ENCODE measurements at places on chromosomes 1 and 21.
A peak's percentile ranks its signal among the peaks of the same experiment; 100 is the strongest.

GRCh38 chr1:181180407-181181031, 92.0 kb downstream of the IER5 start:
- no peak for DNase-seq

DNA sequence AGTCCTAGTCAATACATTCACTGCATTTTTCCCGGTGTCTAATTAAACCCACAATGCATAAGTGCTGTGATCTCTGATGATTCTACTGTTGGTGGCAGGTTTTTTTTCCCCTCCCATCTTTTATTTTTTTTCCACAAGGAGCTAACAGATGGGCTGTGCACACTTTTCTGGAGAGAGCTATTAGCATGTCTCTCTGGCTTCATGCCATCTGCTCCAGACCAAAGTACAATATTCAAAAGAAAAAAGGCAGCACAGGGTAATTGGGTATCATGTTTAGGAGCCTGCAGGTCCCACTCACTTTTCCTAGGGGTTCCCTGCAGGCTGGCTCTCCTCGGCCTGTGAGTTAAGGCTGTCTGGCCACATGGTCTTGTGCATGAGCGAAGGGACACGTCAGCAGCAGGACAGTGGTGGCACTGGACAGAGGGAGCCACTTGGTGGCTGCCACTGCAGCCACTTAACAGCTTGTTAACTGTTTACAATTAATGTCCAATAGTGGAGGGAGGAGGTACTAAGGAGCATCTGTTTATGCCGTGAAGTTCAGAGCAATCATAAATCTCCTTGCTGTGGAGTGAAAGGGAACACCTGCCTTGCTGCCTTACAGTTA, 53.5 kb upstream of the C8B start:
- DNase-seq: no peak

DNA sequence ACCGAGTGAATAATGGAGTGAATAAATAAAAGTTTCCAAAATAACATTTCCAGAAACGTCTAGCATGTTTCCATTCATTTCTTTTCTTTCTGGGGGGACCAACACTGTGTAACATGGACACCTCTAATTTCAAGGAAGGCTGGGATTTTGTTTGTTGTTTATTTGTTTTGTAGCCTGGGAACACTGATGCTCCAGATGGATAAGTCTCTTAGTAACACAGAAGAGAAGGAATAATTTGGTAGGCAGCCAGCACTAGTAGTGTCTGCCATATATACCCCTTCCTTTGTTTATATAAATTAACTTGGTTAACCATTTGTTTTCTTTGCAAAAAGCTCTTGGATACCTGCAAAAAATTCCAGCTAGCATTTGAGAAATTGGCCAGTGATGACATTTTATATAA, 411.4 kb upstream of the DEPDC1 start:
- peak; percentile 47 for DNase-seq

- no peak for DNase-seq
These were observed 487.0 kb downstream of the DPYD start for GRCh38 chr1:97433824-97434177.

GRCh38 chr1:156662005-156662799, 15.0 kb downstream of the NES start:
- no peak for DNase-seq

DNA sequence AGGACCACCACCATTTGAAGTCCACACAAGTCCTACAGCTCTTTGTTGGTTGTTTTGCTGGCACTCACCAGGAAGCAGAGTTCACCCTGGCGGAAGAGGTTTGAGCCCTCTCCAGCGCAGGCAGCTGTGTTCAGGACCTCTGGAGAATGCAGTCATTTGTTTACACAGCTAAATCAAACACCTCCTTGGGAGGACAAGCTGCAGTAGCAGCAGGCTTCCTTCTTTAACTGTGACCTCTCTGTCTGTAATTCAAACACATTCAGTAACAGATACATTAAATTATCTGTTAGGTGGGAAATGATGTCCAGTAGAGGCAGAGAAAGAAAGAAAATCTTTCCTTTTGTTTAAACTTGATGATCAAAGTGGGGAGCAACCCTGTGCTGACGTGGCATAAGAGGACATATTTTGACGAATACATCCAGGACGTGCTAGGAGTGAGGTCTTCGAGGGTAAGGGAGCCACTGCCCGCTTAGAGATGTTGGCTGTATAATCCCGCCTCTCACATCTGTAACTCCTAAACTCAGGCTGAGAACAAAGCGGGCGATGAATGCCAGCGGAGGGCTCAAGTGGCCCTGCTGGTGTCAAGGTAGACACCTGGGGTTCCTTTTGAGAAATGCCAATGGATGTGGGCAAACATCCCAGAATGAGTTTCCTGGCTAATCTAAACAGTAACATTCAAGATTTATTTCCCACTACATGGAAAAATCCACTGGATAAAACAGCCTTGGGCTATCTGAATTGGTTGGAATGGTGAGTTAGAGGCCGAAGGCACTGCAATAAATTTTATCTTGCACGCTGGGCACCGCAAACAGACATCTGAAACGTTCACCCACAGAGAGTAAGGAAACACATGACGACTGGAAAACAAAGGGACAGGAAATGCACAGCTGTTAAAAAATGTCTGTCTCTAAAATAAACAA, 51.7 kb downstream of the ABCA4 start:
- peak; percentile 97 for DNase-seq

Data from NCI-H2029 treated with DMSO at 0.1 percent for 48 hours (cell line).